ENCODE measurements at places on chromosomes 12 and 14.

DNA sequence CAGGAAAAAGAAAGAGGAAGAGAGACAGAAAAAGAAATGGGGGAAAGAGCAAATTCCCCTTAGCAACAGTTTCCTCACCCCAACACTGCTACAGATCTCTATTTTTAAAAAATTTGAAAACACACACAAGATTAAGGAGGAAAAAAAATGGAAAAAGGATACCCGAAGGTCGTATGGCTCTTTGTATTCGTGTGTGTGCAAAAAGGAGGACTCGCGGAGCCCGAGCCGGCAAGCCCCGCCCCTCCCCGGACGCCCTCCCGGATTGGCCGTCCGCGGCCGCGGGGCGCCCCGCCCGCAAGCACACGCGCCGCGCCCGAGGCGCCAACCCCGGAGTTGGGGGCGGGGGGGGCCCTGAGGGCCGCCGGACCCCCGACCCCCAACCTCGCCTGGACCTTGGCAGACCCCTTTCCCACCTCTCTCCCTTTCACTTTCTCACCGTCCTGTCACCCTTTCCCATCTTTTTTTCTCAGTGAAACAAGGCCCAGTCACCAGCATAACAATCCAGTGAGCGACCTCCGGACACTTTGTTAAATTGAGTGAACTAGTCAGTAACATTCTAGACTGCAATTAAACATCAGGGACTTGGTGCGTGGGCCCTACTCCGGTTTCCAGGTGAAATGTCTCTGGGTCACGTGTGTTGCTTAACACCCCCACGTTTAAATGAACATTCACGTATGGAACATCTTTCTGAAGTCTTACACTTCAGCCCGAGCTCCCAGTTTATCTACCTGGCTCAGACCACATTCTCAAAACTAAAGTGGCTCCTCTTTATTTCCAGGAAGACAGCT, at the start of gene C14orf93:
Gene C14orf93 (minus strand): TSS at position 205 of the 788 bp plus-strand sequence. CDS start 11,120 bp downstream, outside the sequence.
- DNase-seq, result peak; percentile 16
- peak within 1 kb of the TSS; percentile 34 for H3K27ac ChIP-seq
- H3K4me1 ChIP-seq, result peaks cover 22% of the 10 kb centered on the region
- H3K4me3 ChIP-seq, result peak within 1 kb of the TSS; percentile 67

- H3K27ac ChIP-seq, result no peak overlapping the region
- H3K36me3 ChIP-seq, result peaks cover 21% of the 10 kb centered on the region
- H3K4me3 ChIP-seq, result no peak overlapping the region
- peak; percentile 61 for DNase-seq
These were observed 39.8 kb downstream of the NOPCHAP1 start for GRCh38 chr12:105025890-105026289.

- H3K27me3 ChIP-seq, result no peaks in the 10 kb centered on the region
- no peaks in the 10 kb centered on the region for H3K36me3 ChIP-seq
- no peak overlapping the region for H3K4me3 ChIP-seq
- H3K4me1 ChIP-seq, result no peaks in the 10 kb centered on the region
These were observed 369.0 kb upstream of the FAR2 start for GRCh38 chr12:28780096-28780495.

DNA sequence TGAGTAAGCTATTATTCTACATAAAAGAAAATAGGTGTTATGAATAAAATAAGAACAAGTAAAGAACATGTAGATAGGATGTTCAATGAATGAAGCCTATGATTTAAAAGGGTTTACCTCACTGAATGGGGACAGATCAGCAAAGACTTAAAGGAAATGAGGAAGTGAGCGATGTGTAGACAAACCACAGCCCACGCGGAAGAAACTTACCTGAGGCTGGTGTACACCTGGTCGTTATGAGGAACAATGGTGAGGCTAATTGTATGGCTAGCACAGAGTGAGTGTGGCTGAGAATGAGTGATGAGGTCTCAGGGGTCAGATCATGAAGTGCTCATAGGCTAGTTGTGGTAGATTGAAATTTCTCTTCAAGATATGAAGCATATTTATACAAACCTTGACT, 221.7 kb downstream of the ALG10B start:
- H3K36me3 ChIP-seq, result no peaks in the 10 kb centered on the region
- DNase-seq, result no peak
- no peaks in the 10 kb centered on the region for H3K27me3 ChIP-seq
- H3K4me3 ChIP-seq, result no peak overlapping the region

Data from astrocyte (in vitro differentiated cells and primary cell).